ENCODE measurements at places on chromosomes 4 and X.
A peak's percentile ranks its signal among the peaks of the same experiment; 100 is the strongest.

DNA sequence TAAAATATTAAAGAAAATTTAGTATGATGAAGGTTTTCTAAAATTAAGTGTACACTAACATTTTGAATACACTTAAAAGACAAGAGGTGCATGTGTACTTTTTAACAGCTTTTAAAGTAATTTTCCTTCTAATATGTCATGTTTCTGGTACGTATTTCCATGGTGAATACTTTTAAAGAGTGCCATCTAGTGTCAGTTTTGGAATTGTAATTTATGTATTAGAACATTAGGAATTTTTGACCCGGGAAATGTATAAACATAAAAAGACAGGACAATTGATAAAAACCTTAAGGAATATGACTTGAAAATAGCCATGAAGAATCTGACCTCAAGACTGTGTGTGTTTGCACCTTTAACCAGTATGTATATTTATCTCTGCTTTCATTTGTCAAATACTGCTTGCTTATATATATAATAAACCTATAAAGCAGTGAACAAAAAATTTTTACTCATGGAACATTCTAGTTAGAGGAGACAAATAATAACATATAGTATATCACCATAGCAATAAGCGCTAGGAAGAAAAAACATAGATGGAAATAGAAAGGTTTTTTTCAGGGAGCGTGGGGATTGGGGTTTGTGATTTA lies 7.2 kb downstream of the GSTCD start:
- DNase-seq = peak; percentile 11

- DNase-seq = no peak
Measured at GRCh38 chr4:151314010-151314355, 11.4 kb downstream of the SH3D19 start.

GRCh38 chr4:48898733-48899431 lies 7.7 kb downstream of the OCIAD2 start:
- DNase-seq = no peak

GRCh38 chr4:180792541-180792940 lies 1450.7 kb upstream of the TENM3 start:
- DNase-seq = no peak

- no peak for DNase-seq
Measured at GRCh38 chr4:92451782-92452181, 148.0 kb downstream of the GRID2 start.

DNA sequence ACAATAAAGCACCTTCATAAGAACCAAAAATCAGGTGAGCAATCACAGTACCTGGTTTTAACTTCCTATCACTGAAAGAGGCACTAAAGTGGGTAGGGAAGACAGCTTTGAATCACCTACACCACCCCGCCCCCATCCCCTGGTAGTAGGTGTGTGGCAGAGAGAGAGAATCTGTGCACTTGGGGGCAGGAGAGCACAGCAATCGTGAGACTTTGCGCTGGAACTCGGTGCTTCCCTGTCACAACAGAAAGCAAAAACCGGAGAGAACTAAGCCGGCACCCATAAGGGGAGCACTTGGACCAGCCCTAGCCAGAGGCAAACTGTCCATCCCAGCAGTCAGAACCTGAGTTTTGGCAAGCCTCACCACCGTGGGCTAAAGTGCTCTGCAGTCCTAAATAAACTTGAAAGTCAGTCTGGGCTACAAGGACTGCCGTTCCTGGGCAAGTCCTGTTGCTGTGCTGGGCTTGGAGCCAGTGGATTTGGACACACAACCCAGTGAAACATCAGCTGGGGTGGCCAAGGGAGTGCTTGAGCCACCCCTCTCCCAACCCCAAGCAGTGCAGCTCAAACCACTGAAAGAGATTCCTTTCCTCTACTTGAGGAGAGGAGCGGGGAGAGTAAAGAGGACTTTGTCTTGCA lies 32.1 kb downstream of the NDUFB11 start:
- no peak for DNase-seq

- no peak for DNase-seq
Measured at GRCh38 chr4:173513651-173514050, 16.4 kb downstream of the HAND2 start.

GRCh38 chrX:101347859-101348451 lies 587 bp downstream of the TIMM8A start:
- DNase-seq = no peak

DNA sequence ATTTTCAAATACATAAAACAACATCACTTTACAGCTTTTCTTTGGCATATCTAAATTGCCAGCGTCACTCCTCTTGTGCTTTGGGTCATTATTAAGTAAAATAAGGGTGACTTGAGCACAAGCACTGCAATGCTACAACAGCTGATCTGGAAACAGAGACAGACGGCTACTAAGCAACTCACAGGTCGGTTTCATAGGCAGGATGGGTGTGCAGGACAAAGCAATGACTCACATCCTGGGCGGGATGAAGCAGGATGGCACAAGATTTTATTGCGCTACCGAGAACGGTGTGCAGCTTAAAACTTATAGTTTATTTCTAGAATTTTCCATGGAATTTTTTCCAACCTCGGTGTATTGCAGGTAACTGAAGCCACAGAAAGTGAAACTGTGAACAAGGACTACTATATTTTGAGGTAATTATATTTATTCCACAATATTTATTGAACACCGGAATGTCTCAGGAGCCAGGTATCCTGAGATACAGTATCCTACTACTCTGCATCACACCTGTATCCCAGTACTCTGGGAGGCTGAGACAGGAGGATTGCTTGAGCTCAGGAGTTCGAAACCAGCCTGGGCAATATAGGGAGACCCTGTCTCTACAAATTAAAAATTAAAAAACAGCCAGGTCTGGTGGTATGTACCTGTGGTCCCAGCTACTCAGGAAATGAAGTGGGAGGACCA lies 215.5 kb downstream of the APBB2 start:
- no peak for DNase-seq

GRCh38 chr4:133802359-133803140 lies 399.0 kb downstream of the PABPC4L start:
- DNase-seq = no peak

DNA sequence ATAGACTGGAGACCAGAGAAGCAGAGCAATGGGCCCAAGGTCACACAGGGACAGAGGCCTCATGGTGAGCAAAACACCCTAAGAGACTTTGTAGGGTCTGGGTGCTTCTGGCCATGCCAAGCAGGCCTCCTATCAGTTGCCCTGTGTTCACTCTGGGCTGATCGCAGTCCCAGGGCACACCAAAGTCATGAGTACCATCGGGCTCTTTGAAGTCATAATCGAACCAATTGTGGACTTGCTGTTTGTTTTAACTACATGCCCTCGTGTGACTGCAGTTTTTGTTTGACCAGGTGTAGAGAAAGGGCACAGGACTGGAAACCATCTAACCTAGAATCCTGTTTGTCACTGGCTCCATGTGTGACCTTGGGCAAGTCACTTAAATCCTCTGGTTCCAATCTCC lies 172.5 kb upstream of the CPEB2 start:
- no peak for DNase-seq

- DNase-seq = no peak
Measured at GRCh38 chr4:18882468-18882867, 860.9 kb upstream of the LCORL start.

DNA sequence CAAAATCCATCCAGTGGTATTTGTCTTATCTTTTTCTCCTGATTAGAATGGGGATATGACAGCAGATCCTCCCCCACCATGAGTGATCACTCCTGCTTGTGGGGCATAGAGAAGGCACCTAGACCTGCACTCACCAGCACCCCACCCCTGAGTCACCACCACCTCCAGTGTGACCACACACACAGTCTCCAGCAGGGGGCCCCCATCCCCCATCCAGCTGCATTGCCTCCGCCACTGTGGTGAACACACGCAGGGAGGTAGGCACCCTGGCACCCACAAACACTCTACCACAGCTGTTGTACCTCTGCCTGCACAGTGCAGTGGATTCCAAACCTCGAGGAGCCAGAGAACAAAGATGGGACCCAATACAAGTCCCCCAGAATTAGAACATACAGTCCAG lies 9.0 kb upstream of the MAGEA8 start:
- DNase-seq = no peak

- DNase-seq = no peak
Measured at GRCh38 chr4:67332627-67333026, 212.7 kb downstream of the CENPC start.

GRCh38 chr4:174474457-174475075 lies 47.7 kb downstream of the HPGD start:
- no peak for DNase-seq

DNA sequence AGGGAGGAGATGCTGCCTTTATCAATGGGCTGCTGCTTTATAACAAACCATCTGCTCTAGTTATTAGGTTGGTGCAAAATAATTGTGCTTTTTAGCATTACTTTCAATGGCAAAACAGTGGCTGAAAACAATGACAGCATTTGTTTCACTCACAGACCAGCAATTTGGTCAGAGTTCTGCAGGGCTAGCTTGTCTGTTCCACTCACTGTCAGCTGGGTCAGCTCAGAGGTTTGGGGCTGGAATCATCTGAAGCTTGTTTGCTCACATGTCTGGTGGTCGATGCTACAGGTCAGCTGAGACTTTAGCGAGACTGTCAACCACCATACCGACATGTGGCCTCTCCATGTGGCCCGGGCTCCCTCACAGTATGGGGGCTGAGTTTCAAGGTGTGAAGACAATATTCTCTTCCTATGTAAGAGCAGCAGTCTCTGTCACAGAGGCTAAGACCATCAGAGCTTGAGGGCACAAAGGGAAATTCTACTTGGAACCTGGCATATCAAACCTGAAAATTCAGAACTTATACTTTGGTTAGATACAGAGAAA lies 81.3 kb upstream of the LIMCH1 start:
- DNase-seq = no peak

DNA sequence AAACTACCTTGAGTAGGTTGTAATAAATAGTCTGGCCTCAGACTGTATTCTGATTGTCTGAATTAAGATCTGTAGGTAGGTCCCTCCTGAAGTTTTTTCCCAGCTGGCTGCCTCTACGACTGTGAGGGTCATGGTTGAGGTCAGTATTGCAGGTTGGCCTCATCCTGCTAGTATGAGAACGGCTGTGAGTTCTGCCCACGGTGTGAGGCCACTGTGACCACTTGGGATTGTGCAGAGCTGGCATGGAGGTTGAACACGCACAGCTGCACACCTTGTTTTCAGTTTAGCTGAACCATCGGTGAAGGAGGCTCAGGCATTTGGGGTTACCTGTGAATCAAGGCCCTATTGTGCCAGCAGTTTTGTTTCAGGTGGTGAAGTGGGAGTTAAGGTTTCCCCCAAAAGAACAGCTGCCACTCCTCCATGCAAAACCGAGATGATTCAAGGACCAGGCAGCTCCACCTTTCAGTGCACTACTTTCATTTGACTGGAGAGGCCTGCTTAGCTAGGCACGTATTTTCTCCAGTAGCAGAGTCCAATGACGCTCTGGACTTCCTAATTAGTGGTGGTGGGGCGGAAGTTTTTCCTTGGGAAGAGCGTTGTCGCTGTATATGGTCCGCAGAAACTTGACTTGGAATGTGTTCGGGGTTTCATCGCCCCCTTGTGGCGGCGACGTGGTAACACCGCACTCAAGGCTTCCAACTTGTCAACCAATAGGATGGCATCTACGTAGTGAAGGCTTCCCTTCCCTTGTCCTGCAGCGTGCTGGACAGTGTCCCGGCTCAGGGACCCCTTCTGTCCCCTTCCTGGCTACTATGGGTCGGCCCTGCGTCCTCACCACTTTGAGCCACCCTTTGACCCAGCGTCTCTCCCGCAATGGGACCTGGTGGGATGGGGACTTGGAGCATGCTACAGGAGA lies 13.8 kb downstream of the CMC4 start:
- DNase-seq = peak; percentile 8

DNA sequence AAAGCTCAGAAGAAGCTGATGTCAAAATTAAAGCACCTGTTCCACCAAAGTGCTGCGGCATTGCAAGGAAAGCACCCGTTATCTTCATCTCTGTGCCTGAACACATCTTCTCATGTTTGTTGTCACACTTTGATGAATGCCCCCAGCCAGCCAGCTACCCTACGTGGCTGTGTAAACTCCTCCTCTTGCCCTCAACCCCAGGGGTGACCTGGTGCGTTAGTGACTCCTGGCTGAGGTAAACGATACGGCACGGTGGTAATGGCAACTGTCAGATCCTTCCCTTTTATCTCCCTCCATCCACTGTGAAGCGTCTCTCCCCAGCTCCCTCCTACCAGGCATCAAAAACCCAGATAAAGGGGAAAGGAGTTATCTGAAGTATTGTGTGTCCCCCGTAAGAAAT lies 90.6 kb upstream of the WWC2 start:
- no peak for DNase-seq

- DNase-seq = no peak
Measured at GRCh38 chr4:78308517-78308916, 243.1 kb upstream of the ANXA3 start.

DNA sequence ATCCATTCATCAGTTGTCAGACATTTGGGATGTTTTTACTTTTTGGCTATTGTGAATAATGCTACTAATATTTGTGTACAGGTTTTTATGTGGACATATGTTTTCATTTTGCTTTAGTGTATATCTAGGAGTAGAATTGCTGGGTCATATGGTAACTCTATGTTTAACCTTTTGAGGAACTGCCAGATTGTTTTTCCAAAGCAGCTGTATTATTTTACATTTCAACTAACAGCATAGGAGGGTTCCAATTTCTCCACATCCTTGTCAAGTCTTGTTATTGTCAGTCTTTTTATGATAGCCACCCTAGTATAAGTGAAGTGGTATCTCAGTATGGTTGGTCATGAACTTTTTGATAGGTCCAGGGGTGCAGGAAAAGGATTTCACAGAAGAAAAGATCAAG lies 114.5 kb upstream of the FAM9C start:
- peak; percentile 40 for DNase-seq

- no peak for DNase-seq
Measured at GRCh38 chr4:67608027-67608426, 49.5 kb downstream of the STAP1 start.

- no peak for DNase-seq
Measured at GRCh38 chr4:109444182-109444844, 10.7 kb downstream of the SEC24B start.

GRCh38 chr4:163815776-163816175 lies 321.3 kb downstream of the TMA16 start:
- DNase-seq = no peak

DNA sequence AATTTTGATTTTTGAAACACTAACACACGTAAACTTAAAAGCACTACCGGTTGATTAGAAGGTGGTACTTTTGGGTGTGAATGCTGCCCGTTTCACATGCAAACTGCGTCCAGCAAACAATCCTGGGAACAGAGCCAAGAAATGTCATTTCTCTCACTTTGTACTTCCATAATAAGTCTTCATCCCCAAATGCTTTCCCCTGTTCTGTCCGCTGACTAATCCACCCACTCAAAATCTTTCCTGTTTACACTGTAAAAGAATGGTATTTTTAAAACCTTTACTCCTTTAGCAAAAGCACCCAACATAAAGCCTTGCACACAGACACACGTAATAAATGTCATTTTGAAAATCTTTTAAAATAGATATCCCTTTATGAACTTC lies 39.1 kb upstream of the PDLIM5 start:
- no peak for DNase-seq

DNA sequence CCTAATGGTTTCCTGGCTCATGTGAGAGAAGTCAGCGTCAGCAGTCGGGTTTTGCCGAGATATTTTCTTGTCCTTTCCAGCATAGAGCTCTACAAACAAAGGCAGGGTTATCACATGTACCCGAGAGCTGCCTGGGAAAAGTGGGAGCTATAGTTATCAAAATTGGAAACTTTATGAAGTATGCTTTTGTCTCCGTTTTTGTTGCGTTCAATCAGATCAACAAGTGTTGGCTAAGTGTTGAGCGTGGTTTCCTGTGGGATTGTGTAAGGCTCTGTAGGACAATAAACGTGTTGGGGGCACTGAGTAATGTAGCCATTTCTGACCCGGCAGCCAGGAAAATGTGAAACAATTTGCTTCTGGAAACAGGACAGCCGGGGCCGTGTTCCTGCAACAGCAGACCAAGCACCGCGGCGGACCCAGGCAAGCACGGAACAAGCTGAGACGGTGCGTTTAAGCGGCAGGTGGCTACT lies at the start of gene BMX:
Gene BMX, plus strand, starts transcription at position 311 of the 470 bp plus-strand sequence. CDS start 7,547 bp downstream, outside the sequence.
- DNase-seq = no peak

- no peak for DNase-seq
Measured at GRCh38 chr4:156290811-156291210, 337.1 kb upstream of the CTSO start.
